T-cell (primary cell): ENCODE measurements at places on chromosomes 7 and 10. TPM values are rescaled to one million over a fixed set of nuclear protein-coding genes. Genes with fewer than 3 reads are reported as not detected.

- H3K4me1 ChIP-seq: peaks cover 11% of the 10 kb centered on the region
- DNase-seq: no peak
- no peak overlapping the region for H3K27ac ChIP-seq
These were observed 23.5 kb downstream of the AOC1 start for GRCh38 chr7:150875791-150876190.

DNA sequence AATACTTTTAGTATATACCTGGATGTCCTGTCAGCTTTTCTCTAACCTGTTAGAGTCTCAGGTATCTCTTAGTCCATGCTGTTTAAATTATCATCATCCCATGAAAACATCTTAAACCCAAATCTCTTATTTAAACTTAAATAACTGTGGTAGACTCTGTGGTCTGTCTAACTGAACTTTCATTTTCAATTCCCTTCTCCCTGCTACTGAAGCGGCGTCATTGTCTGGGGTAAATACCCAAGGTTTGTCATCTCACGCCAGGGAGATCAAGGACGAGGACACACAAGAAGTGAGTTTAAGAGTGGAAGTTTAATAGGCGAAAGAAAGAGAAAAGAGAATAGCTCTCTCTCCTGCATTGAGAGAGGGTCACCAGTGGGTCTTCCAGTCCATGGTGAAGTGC, 804.4 kb upstream of the CELF2 start:
- H3K27ac ChIP-seq: no peak overlapping the region
- no peak for DNase-seq
- no peak overlapping the region for H3K4me3 ChIP-seq
- no peaks in the 10 kb centered on the region for H3K27me3 ChIP-seq

GRCh38 chr7:87312215-87312865, 33.1 kb upstream of the CROT start:
- H3K36me3 ChIP-seq: no peaks in the 10 kb centered on the region
- no peaks in the 10 kb centered on the region for H3K27me3 ChIP-seq
- no peaks in the 10 kb centered on the region for H3K4me1 ChIP-seq
- no peak overlapping the region for H3K4me3 ChIP-seq

DNA sequence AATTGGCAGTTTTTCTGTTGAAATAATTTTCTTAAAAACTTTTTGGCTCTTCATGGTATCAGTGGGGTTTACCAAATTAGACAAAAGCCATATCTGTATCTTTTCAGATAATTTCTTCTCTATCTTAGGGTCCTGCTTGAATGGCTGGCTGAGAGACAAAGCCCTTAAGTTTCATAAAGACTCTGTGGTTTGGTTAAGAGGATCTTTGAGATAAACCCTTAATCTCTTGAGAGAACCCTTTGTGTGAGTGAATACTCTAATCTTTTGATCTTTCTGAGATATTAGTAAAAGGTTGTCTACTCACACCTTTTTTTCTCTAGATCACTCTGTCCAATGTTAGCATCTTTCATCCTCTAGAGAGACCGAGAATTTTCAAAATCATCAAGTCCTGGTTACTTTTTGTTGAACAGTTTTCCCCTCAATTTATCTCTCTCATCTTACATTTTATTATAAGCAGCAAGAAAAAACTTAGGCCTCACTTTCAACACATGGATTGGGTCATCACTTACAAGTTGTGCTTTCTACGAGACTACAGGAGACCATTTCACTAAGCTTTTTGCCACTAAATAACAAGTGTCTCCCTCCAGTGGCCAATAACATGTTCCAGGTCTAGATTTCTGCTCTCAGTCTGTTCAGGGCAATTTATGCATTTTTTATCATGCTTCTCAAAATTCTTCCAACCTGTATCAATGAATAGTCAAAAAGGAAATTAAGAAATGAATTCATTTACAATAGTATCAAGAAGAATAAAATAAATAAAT, 28.4 kb downstream of the DNAJC9 start:
- no peaks in the 10 kb centered on the region for H3K4me1 ChIP-seq
- H3K27me3 ChIP-seq: no peaks in the 10 kb centered on the region
- H3K27ac ChIP-seq: no peak overlapping the region
- no peaks in the 10 kb centered on the region for H3K36me3 ChIP-seq
- no peak for DNase-seq

- no peak overlapping the region for H3K27ac ChIP-seq
- no peaks in the 10 kb centered on the region for H3K27me3 ChIP-seq
- no peaks in the 10 kb centered on the region for H3K36me3 ChIP-seq
These were observed 47.3 kb downstream of the MYPN start for GRCh38 chr10:68156373-68157185.

GRCh38 chr10:29026802-29027580, 261.9 kb upstream of the LYZL1 start:
- H3K27me3 ChIP-seq: no peaks in the 10 kb centered on the region
- no peak overlapping the region for H3K4me3 ChIP-seq
- no peak for DNase-seq
- no peaks in the 10 kb centered on the region for H3K4me1 ChIP-seq
- no peak overlapping the region for H3K27ac ChIP-seq
- no peaks in the 10 kb centered on the region for H3K36me3 ChIP-seq

- H3K27ac ChIP-seq: no peak overlapping the region
- no peaks in the 10 kb centered on the region for H3K36me3 ChIP-seq
- no peaks in the 10 kb centered on the region for H3K27me3 ChIP-seq
- no peak for DNase-seq
- no peak overlapping the region for H3K4me3 ChIP-seq
These were observed 79.6 kb downstream of the BMPR1A start for GRCh38 chr10:86836044-86836443.

DNA sequence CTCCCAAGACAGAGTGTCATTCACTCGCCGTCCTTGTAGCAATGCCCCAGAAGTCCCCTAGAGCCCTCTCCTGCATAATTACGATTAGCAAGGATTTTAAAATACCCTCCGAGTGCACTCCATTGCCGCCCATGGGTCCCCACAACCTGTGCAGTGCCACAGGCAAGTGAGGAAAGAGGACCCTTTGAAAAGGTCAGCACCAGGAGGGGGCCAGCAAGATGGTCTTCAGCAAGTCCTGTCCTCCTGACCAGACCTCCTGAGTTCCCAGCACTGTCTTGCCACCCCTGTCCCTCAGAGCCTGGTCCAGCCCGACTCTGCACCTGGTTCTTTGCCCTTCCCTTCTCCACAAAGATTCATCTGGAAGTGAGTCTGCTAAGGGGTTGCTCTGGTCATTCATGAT, 32.1 kb downstream of the CLRN3 start:
- no peak for DNase-seq
- peaks cover 7% of the 10 kb centered on the region for H3K27me3 ChIP-seq
- no peak overlapping the region for H3K27ac ChIP-seq
- no peaks in the 10 kb centered on the region for H3K4me1 ChIP-seq
- no peaks in the 10 kb centered on the region for H3K36me3 ChIP-seq

DNA sequence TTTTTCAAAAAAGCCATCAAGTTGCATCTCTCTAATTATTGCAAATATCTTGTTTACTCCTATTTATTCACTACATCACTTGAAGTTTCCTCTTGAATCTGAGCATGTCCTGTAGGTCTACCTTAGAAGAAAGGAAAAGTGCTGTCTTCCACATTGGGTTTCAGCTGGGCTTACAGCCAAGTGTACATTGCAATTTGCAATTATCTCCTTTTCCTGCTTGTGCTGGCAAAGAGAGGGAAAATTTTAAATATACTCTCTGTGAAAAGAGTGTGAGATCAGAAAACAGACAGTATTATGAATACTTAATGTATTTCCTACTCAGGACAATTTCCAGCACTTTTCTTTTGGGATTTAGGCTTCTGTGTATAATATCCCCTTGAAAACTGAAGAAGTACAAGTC, 839.7 kb downstream of the CNTNAP2 start:
- H3K36me3 ChIP-seq: no peaks in the 10 kb centered on the region
- no peaks in the 10 kb centered on the region for H3K27me3 ChIP-seq
- no peak overlapping the region for H3K4me3 ChIP-seq
- no peaks in the 10 kb centered on the region for H3K4me1 ChIP-seq

- H3K4me3 ChIP-seq: no peak overlapping the region
- no peak overlapping the region for H3K27ac ChIP-seq
- no peak for DNase-seq
- no peaks in the 10 kb centered on the region for H3K36me3 ChIP-seq
These were observed 880.2 kb upstream of the AUTS2 start for GRCh38 chr7:68718097-68718551.

DNA sequence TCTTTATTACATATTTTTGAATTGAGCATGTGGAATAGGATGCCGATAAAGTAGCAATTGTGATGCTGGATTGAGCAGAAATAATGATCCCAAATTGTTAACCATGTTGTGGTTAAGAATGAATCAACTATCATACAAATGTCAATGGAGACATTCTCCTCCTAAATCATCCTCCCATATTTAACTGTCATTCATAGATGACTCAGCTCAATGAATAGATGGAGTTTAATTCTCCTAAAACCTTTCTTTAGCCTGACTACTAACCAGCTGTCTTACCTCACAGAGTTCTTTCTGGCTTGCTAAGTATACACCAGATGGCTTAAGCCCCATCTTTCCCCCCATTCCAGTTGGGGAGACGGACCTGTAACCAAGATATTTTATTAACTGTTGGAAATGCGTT, 23.4 kb upstream of the NPS start:
- DNase-seq: no peak
- no peaks in the 10 kb centered on the region for H3K36me3 ChIP-seq
- H3K4me3 ChIP-seq: no peak overlapping the region
- peaks cover 3% of the 10 kb centered on the region for H3K27me3 ChIP-seq
- no peak overlapping the region for H3K27ac ChIP-seq

DNA sequence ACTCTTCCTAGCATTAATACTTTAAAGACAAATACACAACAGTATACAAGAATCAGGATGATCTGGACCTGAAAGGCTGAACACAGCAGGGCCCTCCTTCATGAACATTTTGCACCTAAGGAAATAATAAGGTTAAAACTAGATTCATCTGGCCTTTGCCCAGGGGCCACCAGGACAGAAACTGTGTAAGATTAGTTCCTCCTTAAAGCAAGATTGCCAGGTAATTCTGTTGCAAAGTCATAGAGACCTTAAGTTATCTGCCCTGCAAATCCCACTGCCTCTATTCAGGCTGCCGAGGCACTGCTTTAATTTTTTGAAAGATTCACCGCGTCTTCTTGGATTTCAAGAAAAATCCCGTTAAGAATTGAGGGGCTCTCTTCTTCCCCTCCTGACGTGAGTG, 1.6 kb upstream of the KIAA1217 start:
- H3K36me3 ChIP-seq: no peaks in the 10 kb centered on the region
- H3K4me3 ChIP-seq: no peak overlapping the region
- no peak for DNase-seq
- no peaks in the 10 kb centered on the region for H3K4me1 ChIP-seq
- no peak overlapping the region for H3K27ac ChIP-seq
- peaks cover 25% of the 10 kb centered on the region for H3K27me3 ChIP-seq

- H3K4me3 ChIP-seq: no peak overlapping the region
- DNase-seq: no peak
- no peaks in the 10 kb centered on the region for H3K36me3 ChIP-seq
These were observed 125.8 kb downstream of the RAPGEF5 start for GRCh38 chr7:22231141-22231540.

- H3K4me1 ChIP-seq: peaks cover 22% of the 10 kb centered on the region
- no peak overlapping the region for H3K4me3 ChIP-seq
- DNase-seq: no peak
- H3K27me3 ChIP-seq: no peaks in the 10 kb centered on the region
- H3K27ac ChIP-seq: no peak overlapping the region
- H3K36me3 ChIP-seq: peaks cover 3% of the 10 kb centered on the region
These were observed 157.1 kb upstream of the RHEB start for GRCh38 chr7:151676759-151677158.

DNA sequence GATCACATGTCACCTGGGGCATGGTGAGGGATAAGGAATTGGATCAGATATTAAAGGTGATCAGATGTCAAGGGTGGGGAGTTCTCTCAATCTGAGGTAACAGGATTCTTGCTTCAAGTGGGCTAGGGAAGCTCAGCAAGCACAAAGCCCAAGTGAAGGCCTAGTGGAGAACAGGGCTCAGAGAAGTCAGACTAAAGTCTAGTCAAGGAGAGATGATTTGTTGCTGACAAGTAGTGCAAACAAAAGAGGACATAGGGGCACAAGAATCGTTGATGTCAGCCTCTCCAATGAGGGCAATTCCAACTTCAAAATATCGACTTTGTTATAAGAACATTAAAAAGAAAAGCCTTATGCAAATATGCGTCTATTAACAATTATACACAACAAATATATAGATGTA, 852.8 kb upstream of the CELF2 start:
- DNase-seq: no peak
- no peaks in the 10 kb centered on the region for H3K27me3 ChIP-seq
- H3K27ac ChIP-seq: no peak overlapping the region
- H3K36me3 ChIP-seq: no peaks in the 10 kb centered on the region
- H3K4me1 ChIP-seq: no peaks in the 10 kb centered on the region

- H3K4me3 ChIP-seq: no peak overlapping the region
- DNase-seq: no peak
- no peaks in the 10 kb centered on the region for H3K27me3 ChIP-seq
These were observed 51.9 kb downstream of the NEURL1 start for GRCh38 chr10:103545366-103545765.

DNA sequence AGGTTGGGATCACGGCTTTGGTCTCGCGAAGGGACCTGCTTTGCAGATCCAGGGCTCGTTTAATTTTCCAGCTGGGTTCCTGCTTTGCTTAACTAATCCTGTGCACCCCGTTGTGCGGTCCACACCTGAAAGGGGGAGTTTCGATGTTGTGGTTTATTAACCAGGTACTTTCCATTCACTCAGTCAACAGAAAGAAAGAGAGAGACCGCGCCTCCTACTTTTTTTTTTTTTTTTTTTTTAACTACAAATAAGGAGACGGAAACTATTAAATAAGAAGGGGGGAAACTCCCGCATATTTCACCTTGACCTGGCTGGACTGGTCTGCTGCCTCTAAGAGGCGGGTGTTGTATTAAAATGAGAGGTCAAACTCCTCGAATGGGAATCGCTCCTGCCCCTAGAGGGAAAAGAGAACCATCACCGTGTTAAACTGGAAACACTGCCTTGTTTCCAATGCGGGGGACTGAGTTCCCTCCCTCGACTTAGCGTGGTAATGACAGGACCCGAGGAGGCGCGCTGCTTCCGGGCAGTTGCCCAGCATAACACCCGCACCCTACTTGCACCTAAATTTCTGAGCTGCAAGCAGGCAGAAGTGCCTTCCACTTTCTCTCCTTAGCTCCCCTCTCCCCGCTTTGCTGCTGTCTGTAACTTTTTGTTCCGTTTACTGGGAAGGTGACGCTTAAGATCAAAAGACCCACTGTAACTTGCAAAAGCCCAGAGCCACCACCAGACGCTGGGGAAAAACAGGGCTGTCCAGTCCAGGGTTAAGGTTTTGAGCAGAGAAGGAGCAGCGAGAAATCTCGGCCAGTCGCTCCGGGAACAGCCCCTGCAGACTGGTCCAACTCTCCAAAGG, 1.1 kb upstream of the ITGB8 start:
- peak overlapping the region; percentile 32 for H3K4me3 ChIP-seq
- H3K27ac ChIP-seq: no peak overlapping the region
- no peak for DNase-seq
- H3K4me1 ChIP-seq: peaks cover 2% of the 10 kb centered on the region

Gene GARS1
- total RNA-seq: 114 TPM

Gene TCERG1L
- 0.13 TPM for total RNA-seq

Gene LSM8
- 57.9 TPM for total RNA-seq

Gene CFAP58
- total RNA-seq: not detected

Gene ODAD2
- total RNA-seq: not detected

Gene AZGP1
- not detected for total RNA-seq

Gene C10orf71
- not detected for total RNA-seq

Gene AKR1C4
- total RNA-seq: not detected

Gene PILRA
- total RNA-seq: 7.1 TPM

Gene SPDYE2B
- total RNA-seq: not detected

Gene CCAR1
- total RNA-seq: 91.1 TPM

Gene GTF2IRD1
- total RNA-seq: 3.3 TPM

Gene GPR15LG
- total RNA-seq: not detected

Gene PTPRN2
- 1.6 TPM for total RNA-seq

Gene TAX1BP1
- 80.2 TPM for total RNA-seq

Gene NUP205
- 52.4 TPM for total RNA-seq

Gene CCDC136
- total RNA-seq: 7.6 TPM
